Left cardiac atrium (tissue), 4 donors: ENCODE measurements at places on chromosomes 3 and 15. TPM values are rescaled to one million over a fixed set of nuclear protein-coding genes. Genes with fewer than 3 reads are reported as not detected.
A peak's percentile ranks its signal among the peaks of the same experiment; 100 is the strongest.

DNA sequence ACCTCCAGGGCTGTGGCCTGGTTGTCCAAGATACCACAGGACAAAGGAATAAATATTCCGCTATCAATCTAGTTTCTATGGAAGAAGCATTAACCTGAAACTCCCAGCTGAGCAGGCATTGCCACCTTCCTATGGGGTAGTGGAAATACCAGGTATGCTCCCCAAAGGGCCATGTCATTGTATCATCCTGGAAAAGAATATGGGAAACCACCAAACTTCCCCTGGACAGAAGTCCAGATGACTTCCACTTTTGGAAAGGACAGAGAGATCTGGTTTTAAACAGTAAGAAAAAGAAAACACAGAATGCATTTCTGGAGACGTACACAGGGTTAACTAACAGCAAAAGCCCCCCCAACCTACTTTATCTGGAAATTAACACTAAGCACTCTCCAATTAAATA, 100.2 kb downstream of the RFTN1 start:
- no peak for DNase-seq

GRCh38 chr3:17195192-17195611, 310.4 kb downstream of the PLCL2 start:
- DNase-seq, result no peak

DNA sequence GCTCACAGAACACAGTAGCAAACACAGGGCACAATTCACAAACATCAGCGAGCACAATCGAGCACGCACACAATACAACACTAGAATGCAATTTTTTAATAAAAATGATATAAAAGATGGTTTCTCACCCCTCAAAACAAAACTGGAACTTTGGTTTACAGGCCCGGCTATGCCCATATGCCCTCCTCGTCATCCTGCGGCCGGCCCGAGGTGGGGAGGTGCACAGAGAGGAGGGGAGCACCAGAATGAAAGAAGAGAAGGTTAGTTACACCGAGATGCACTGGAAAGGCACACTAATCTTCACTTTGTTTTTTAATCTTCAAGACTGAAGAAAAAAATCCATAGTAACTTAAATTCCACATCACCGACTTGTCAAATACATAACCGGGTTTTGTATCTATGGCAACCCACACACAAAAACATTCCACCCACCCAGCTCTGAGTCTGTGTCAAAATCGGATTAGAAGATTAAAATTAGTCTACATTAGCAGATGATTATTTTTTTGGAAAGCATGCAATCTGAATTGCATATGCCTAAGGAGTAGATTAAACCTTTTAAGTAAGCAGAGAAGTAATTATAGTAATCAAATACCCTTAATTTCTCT, 196.7 kb upstream of the WNT5A start:
- DNase-seq, result no peak

Gene LTF
- total RNA-seq, result 2.9 TPM

- no peak for DNase-seq
Observed at GRCh38 chr3:104132566-104133403, 1233.9 kb upstream of the ALCAM start.

Gene USP50
- total RNA-seq, result 0.47 TPM

DNA sequence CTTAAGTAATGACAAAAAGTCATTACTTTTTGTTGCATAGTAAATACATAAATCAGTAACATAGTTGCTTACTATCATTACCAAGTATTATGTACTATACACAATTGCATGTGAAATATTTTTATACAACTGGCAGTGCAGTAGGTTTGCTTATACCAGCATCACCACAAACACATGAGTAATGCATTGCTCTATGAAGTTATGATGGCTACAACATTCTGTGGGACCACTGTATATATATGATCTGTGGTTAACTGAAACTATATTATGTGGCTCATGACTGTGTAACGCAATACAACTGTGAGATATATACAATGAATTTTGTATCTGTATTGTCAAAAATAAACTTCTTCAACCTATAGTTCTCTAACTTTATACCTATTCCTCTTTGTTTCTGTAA, 113.7 kb upstream of the RBMS3 start:
- DNase-seq, result no peak

Gene FAM219B
- total RNA-seq, result 91.2 TPM

DNA sequence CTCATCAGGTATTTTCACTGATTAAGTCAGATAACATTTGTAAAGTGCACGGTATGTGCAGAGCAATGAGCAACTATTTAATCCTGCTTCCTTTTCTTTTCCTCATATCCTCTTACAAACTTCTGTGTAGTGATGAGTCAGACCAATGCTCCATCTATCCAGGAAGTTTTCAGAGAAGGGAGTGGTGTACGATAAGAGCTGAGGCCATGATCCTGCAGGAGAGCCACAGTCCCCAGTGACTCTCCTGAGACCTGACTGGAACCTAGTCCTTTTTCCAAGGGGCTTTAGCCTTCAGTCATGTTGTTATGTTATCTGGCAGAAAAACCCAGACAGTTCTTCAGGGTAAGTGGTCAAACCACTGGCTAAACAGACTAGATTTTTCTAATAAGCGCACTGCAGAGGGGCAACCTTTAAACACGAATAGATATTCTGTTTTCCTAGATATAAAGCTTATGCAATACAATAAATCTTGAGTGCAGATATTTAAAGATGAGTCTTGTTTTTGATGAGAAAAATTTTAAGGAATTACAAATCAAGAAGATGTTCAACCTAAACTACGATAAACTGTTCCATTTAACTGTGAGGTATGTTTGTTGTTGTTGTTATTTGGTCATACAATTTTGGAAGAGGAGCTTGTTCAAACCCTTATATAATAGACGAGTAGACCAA, 110.5 kb upstream of the RAP2B start:
- no peak for DNase-seq

DNA sequence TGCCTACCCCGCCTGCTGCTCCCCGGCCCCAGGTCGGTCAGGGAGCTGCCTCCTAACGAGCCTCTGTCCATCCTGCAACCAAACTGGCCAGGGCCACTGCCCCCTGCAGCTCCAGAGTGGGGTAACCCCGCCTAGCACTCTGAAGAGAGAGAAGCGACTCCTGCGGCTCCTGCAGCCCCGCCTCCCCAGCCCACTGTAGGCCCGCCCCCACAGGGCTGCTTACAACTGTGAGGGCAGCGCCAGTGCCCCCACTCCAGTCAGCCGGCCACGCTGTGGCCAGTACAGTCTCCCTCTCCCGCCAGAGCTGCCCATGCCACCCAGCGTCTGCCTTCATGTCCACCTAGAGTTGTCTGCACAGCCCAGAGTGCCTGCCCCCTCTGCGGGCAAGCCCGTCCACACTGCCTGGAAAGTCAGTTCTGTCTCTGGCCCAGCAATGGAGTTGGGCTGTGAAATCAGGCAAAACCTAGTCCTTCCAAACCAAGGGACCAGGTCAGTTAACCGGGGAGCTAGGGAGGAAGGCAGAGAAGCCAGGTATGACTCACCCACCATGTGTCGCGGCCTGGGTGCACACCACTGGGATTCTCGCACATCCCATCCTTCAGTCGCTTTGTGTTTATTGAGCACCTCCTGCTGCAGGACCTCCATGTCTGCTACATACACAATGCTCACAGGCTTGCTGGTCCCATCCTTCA, 2.4 kb downstream of the UCN2 start:
- DNase-seq, result peak; percentile 61

Gene DAZL
- total RNA-seq, result not detected

Gene GOLGA6L9
- 0.97 TPM for total RNA-seq

Gene FRMD4B
- 36.7 TPM for total RNA-seq

Gene GOLGA8S
- 0.44 TPM for total RNA-seq

- DNase-seq, result no peak
Observed at GRCh38 chr3:196631682-196632045, 7.8 kb upstream of the NRROS start.

DNA sequence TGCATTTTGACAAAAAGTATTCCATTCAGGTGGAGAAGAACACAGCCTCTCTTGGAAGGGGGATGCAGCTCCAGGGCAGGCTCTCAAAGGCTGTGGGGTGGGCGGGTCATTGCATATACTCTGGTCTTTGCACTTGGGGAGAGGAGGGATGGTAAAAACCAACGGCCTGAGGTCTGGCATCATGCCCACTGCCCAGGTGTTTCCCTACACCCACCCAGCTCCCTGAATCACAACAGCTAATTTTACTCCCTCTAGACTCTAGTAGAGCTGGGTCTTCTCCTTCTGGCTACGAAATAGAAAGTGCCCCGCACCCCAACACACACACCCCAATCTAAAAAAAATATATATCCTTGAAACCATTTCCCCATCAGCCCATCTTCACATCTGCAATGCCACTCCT, 1.0 kb downstream of the MYLK start:
- no peak for DNase-seq

GRCh38 chr3:58120075-58120812, 90.5 kb downstream of the DNASE1L3 start:
- peak; percentile 58 for DNase-seq

DNA sequence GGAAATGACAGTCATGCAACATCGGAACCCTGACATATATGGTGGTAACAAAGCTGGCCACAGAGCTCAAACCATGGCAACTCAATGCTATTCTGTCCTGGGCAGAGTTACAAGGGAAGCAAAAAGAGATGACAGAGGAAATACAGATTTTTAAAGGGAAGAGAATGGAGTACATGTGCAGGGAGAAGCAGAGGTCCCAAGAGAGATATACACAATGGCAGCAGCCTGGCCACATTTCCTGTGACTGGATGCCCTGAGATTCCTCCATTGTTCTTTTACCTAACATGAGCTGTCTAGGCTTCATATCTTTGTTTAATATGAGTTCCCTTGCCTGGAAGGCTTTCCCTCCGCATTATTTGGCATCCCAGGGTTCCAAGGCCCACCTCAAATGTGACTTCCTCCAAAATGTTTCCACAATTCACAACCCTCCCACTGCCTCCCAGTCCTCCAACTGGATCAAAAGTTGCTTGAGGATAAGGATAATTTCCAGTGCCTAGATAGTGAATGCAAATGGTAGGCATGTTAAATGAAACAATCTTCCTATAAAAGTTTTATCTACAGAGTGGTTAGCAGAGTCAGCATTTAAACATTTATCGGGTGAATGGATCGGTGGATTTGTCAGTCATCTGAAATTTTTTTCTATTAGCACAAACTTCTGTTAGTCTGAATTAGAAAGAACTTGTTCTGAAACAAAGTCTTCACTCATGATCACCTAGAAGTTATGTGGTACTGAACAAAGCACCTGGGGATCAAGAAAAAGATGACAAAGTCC, 86.2 kb downstream of the DHX30 start:
- DNase-seq, result no peak

DNA sequence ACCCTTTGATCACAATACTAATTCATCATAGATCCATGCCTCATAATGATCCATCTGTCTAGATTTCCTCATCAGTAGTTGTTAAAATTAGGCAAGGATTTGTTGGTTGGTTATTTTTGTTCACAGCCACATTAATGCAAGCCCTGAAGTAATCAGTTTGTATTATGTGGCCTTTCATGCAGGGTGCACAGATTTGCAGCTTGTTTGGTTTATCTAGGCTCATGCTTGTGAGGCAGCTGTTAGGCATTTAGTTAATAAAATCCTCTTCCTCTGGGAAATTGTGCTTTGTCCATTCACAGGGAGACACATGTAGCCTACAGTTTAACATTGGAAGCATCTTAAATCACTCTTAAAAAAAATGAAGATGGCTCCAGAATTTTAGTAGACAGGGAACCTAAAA, 162.8 kb upstream of the ZNF385D start:
- DNase-seq, result no peak

Gene P2RY14
- total RNA-seq, result 1.5 TPM

- DNase-seq, result no peak
Observed at GRCh38 chr3:148932972-148933371, 58.4 kb upstream of the GYG1 start.

DNA sequence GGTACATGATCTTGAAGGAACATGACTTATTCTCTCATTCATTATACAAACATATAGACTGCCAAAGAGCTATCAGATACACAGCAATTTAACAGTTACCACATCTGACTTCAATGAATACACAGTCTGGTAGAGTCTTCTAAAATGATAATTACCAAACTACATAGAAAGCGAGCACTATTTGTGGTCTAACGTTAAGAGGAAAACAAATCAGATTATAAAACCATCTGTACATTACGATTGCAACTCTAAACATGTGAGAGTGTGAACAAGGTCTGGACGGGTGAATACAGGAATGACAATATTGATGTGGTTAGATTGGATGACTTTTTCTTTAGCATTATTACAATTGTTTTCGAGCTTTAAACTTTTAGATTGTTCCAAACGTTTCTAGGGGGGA, 16.3 kb downstream of the CX3CR1 start:
- DNase-seq, result no peak

- DNase-seq, result no peak
Observed at GRCh38 chr3:51934139-51934850, 7.4 kb downstream of the RRP9 start.

Gene TASOR
- total RNA-seq, result 34.7 TPM

- DNase-seq, result no peak
Observed at GRCh38 chr15:90097475-90097874, 4.8 kb downstream of the IDH2 start.

GRCh38 chr3:100297784-100298183, 36.8 kb upstream of the NIT2 start:
- no peak for DNase-seq

Gene BBX
- 42.1 TPM for total RNA-seq

DNA sequence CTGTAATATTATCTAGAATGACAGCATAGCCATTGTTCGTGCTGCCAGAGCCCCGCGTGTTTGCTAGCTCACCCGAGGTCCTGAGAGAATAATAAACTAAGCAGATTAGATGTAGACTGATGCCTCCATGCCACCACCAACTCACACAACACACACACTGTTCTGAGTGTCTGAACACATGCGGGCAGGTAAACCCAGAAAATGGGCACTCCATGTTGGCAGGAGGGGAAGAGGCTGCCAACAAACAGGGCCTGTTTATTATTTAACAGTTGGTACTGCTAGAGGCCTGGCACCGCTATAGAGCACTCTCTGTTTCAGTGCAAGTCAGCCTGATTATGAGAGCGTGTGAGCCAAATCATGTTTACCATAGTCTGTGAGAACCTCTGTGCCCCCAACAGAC, 299.0 kb downstream of the ZBTB20 start:
- DNase-seq, result no peak

DNA sequence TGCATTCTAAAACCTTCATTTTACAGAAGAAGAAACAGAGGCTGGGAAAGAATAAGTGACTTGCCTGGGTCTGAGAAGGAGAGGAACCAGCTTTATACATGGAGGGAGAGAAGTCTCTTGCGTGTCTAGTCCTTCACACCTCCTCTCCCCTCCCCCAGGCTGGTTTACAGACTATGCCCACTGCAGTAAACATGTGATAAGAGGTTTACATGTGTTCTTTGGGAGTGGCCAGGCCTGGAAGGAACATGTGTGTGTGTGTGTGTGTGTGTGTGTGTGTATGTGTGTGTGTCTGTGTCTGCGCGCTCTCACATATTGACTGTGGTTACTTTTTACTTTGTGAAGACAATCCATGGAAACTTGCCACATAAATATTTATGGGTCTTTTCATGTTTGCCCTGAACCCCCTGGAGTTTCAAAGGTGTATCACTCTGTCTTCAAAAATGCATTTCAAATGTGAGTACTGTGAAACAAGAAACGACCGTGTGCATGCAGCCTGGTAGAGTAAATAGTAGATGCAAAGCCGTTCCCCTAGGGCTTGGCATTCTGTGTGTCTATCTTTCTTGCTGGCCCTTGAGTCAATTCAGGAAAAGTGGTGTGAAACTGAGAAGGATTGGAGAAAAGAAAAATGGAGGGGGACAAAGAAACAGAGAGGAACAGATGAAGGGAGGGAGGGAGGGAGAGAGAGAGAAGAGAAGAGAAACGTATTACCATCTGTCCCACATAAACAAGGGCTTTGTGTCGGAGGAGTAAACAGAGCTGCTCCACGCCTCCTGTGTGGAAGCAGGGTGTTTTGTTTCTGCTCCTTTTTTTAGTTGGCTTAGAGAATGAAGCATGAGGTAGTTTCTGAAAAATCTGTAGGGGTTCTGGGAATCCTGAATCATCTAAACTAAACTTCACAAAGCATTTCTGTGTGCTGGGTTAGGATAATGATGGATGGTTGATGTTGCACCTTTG, 51.7 kb downstream of the CLDN11 start:
- DNase-seq, result no peak
